ENCODE measurements at places on chromosomes 1 and 21.

DNA sequence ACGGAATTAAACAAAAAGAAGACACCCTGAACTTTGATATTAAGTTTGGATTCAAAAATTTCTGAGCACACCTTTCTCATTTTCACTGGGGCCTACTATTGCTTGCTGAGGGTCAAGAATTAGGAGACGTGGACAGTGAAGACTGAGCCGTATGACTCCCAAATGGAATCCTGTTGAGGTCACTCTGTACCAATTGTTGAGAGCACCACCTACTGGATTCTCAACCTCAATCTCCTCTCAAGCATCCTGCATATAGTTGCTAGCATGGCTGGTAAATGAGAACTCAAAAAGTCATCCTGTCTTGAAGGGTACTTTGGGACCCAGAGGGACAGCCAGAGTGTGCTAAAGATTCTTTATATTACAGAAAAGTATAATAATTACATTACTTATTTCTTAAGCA is 20.2 kb upstream of the MTR start:
- no peak for DNase-seq

DNA sequence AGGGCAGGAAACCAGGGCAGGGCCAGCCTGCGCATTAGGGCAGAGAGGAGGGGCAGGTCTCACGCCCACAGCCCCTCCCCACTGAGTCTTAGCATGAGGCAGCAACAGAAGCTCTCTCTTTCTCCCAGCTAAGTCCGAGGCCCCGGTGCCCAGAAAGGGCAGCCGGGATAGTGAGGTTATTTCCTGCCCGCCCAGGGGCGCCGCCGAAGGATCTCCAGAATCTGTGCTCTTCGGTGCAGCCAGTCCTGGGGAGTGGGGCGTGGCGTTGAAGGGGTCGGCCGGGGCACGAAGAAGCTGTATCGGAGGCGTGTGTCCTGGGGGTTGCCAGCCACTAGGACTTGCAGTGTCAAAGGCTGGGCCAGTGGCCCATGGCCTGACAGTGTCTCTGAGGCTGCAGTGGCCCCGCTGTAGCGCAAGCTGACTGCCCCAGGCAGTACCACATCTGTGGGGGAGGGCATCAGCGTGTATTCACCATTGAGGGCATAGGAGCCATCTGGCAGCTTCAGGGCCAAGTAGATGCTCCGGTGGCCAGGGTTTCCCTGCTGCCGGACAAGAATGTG is 7.8 kb downstream of the ADAMTS4 start:
- DNase-seq: no peak

- DNase-seq: no peak
These were observed 396.1 kb downstream of the HHAT start for GRCh38 chr1:210724768-210725167.

GRCh38 chr1:1349256-1350012 is at the start of gene DVL1:
Gene DVL1, minus strand, starts transcription at chr1:1349418. Its CDS starts 353 bp downstream, at chr1:1349065.
- no peak for DNase-seq

DNA sequence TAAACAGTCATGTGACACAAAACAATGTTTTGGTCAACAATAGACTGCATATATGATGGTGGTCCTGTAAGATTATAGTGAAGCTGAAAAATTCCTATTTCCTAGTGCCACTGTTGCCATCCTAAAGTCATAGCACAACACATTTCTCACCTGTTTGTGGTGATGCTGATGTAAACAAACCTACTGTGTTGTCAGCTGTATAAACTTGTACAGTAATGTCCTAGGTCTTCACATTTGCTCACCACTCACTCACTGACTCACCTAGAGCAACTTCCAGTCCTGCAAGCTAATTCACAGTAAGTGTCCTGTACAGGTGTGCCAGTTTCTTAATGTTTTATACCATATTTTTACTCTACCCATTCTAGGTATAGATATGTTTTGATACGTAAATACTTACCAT is 326.1 kb upstream of the USP24 start:
- DNase-seq: no peak

DNA sequence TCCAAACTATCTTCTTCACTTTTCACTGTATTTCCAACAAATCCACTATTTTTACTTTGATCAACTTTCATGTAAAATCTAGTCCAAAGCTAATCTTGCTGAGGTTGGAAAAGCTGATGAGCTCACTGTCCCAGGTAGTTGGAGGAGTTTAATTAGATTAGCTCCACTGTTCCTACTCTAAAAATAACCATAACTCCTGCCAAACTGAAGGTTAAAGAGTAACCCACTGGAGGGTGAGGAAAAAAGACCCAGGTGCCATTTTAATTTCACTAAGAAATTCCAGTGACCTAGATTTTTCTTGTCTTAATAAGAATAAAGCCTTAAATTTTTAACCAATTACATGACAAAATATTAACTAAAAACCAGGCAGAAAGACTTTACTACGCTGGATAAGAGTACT is 15.3 kb downstream of the DCAF8 start:
- no peak for DNase-seq

DNA sequence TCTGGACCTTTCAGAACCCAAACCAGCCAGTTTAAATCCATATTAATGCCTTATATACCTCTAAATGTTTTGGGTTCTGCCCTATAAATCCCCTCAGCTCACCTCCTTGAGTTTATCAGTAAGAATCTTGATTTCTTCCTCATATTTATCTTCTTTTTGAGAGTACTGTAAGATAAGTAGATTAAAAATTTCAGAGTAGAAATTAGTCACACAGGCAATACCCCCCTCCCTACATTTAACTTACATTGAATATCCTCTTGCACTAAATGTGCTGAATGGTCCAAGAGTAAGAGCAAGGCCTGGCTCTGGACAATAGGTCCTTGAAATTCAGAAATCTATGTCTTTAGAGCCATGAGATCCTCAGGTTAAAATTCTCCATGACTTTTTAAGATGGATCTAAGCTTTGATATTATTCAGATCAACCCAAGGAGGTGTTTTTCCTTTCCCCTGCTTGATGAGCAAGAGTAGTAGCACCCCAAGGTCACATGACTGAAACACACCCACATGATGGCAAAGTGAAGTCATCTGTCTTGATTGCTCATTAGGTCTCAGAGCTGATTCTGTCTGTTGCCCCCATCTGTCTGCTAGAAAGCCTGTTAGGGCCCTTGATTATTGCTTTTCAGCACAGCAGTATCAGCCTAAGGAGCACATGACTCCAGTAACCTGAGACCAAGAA is 15.8 kb upstream of the NUP210L start:
- DNase-seq: no peak

DNA sequence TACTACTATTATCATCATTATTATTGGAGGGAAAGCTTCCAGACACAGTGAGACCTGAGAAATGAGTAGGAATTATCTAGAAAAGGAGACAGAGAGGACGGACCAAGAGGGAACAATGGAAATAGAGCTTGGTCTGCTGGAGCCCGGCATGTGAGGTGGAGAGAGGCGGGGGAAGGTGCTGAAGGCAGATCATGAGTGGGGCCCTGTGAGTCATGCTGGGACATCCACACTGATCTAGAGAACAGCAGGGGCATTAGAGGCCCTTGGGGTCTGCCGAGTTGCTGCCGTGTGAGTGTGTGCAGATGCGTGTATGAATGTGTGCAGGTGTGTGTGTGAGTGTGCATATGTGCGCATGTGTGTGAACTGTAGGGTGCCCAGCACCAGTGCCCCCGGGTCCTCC is 65.7 kb downstream of the TMCO4 start:
- DNase-seq: no peak

GRCh38 chr1:85313888-85314696 is 37.7 kb upstream of the BCL10 start:
- DNase-seq: no peak

DNA sequence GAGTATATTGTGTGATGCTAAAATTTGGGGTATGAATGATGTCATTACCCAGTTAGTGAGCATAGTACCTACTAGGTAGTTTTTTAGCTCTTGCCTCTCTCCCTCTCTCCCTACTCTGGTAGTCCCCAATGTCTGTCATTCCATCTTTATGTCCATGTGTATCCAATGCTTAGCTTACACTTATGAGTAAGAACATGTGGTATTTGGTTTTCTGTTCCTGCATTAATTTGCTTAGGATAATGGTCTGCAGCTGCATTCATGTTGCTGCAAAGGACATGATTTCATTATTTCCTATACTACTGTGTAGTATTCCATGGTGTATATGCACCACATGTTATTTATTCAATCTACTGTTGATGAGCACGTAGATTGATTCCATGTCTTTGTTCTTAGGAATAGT is 54.4 kb upstream of the NEGR1 start:
- DNase-seq: no peak

DNA sequence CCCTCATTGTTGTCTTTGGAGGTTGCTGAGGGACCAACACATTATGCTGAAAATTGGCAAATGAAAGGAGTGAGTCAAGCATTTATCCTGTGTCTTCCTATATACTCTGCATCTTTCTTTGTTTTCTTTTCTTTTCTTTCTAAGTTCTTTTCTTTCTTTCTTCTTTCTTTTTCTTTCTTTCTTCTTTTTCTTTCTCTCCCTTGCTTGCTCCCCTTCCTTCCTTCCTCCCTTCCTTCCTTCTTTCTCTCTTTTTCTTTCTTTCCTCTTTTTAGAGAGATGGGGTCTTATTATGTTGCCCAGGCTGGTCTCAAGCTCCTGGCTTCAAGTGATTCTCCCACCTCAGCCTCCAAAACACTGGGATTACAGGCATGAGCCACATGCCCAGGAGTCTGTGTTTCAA is 28.3 kb upstream of the COX20 start:
- no peak for DNase-seq

DNA sequence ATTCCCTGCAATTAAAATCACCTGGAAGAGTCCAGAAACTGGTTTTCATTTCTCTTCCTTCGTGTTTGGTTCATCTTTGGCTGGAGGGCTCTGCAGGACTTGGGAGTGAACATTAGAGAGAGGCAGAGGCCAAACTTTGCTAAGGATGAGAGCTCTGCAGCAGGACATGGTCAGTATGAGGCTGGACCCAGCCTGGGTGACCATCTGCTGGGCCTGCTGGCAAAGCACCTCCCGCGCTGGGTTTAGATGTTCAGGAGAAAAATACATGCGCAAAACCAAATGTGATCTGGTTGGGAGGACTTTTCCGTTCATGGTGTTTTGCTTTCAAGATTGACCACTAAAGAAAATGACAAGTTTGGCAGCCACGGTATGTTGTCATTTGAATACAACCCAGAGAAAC is 15.9 kb downstream of the KAZN start:
- no peak for DNase-seq

DNA sequence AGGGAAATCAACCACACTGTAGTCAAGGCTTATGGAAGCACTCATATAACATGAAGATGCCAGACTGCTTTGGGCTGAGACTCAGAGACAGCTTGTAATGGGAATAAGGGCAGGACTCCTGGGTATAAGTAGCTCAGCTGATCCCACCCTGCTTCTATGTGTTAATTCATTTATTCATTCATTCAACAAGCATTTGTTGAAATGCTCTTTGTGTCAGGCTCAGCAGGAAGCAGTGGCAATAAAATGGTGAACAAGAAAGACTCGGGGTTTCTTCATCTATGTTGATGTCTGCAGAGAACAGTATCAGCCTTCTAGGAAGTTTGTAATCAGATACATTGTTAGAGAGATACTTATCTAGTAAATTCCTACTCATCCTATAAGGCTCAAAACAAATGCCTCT is 145.5 kb upstream of the DMRTA2 start:
- DNase-seq: no peak

GRCh38 chr1:50047916-50048694 is 24.4 kb upstream of the AGBL4 start:
- DNase-seq: no peak

GRCh38 chr1:35532497-35533223 is 24.5 kb downstream of the KIAA0319L start:
- DNase-seq: no peak

- no peak for DNase-seq
These were observed 32.2 kb upstream of the UBE2U start for GRCh38 chr1:64171246-64171645.

- no peak for DNase-seq
These were observed 43.0 kb upstream of the CRNN start for GRCh38 chr1:152457071-152457470.

All from NCI-H2081 treated with DMSO at 0.1 percent for 48 hours (cell line).